HT-29 (cell line): ENCODE measurements at places on chromosomes 13 and 19. TPM values are rescaled to one million over a fixed set of nuclear protein-coding genes. Genes with fewer than 3 reads are reported as not detected.
A peak's percentile ranks its signal among the peaks of the same experiment; 100 is the strongest.

Gene OR7A5
- total RNA-seq, result not detected in 2 replicates

Gene C13orf42
- total RNA-seq, result not detected in 2 replicates

- DNase-seq, result no peak
Measured at GRCh38 chr13:23828866-23829265, 60.3 kb downstream of the MIPEP start.

DNA sequence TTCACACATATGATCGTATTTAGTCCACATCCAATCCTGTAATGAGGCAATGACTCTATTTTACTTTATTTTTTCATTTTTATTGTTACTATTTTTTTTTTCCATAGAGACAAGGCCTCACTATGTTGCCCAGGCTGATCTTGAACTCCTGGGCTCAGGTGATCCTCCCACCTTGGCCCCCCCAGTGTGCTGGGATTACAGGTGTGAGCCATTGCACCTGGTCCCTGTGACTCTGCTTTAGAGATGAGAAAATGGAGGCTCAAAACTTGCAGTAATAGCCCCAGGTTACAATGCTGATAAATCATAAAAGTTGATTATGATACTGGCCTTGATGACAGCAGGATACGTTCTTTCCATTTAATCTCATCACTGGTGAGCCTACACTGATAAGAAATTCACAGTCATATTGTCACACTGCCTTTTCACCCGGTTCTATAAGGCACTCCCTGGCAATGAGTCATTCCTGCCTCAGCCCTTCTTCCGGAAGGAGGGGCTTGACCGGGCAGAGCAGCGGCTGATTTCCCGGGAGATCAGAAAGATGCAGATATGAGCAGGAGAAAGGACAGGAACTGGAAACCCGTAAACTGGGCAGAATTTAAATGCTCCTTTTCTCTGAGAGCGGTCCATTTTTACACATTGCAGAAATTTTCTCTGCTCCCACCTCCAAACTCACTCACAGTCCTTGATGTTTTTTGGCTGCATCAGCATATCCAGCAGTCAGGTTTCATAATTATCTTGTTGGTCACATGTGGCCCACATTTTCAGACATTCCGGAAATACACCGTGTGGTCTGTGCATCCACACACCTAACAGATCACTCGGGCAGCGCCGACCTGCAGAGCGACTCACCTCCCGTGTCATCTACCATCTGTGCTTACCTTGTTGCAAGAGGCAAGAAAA lies 616.4 kb downstream of the EFNB2 start:
- DNase-seq, result peak; percentile 97

- no peak for DNase-seq
Measured at GRCh38 chr13:99865420-99865930, 106.1 kb downstream of the ZIC5 start.

GRCh38 chr13:75635828-75636435 lies at the start of gene LMO7:
TSS of gene LMO7 (plus strand) at chr13:75636330. CDS start at chr13:75636658, 328 bp downstream.
- peak; percentile 75 for DNase-seq
